Mucosa of gallbladder (tissue), 1 donor: ENCODE measurements at places on chromosomes 3 and 15. TPM values are rescaled to one million over a fixed set of nuclear protein-coding genes. Genes with fewer than 3 reads are reported as not detected.
A peak's percentile ranks its signal among the peaks of the same experiment; 100 is the strongest.

The ABI3BP gene
- total RNA-seq: 215 TPM

The CD96 gene
- 7.5 TPM for total RNA-seq

The PSTPIP1 gene
- 16.3 TPM for total RNA-seq

The LCTL gene
- total RNA-seq: not detected

The OIP5 gene
- total RNA-seq: 1.8 TPM

The ROPN1 gene
- not detected for total RNA-seq

The MUC20 gene
- total RNA-seq: 198 TPM

The A4GNT gene
- total RNA-seq: not detected

The HRG gene
- total RNA-seq: 0.49 TPM

The OR5K2 gene
- not detected for total RNA-seq

The LHFPL4 gene
- total RNA-seq: not detected

The CP gene
- total RNA-seq: 2.0 TPM

The NOX5 gene
- total RNA-seq: 0.26 TPM

The EEFSEC gene
- total RNA-seq: 11.7 TPM

The GRK7 gene
- total RNA-seq: not detected

The TTLL13 gene
- 0.32 TPM for total RNA-seq

The AGTR1 gene
- total RNA-seq: 1.9 TPM

DNA sequence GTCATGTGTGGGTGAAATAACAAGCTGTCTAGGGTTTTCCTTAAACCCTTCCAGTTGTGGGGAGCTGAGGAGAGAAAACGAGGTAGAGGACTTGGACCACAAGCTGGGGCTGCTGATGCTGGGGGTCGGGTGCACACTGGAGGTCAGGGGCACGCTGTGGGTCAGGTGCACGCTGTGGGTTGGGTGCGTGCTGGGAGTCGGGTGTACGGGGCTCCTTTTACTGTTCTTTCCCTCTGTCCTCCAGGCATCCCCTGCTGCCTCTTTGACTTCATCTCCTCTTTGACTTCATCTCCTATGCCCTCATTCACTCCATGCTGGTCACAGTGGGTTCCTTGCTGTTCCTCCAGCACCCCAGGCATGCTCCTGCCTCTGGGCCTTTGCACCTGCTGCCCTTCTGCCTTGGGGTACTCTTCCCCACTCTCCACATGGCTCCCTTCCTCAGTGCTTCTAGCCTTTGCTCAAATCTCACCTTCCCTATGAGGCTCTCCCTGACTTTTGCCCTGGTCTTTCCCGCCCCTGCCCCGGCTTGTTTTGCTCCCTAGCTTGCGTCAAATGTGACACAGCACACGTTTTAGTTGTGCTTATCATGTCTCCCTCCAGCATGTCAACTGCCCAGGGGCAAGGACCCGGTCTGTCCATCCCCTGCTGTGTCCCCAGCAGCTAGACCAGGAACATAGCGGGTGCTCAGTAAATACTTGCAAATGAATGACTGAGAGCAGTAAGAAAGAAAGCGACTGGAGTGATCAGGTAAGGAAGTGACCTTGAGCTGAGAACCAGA, 45.4 kb downstream of the WNT7A start:
- DNase-seq: no peak

DNA sequence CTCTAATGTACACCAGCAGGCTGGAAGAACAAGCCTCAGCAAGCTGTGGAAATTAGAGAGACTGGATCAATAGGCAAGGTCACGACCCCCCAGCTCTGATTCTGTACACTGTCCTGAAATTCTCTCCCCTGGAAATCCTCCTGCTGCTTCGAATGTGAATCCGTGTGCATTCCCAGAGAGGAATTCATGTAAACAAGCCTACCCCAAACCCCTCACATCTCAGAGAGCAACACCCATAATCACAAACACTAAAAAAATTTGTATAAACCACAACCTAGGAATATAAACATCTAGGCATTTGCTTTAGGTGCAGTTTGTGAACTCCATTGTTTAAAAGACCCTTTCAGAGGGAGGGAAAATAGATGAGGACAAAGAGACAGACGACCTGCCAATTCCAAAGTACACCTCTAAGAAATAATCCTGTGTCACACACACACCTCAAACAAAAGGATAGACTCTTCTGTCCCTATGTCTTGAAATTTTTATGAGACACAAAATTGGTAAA, 325.2 kb downstream of the WDR72 start:
- DNase-seq: no peak

- no peak for DNase-seq
Measured at GRCh38 chr3:149267565-149267964, 45.9 kb upstream of the CP start.

GRCh38 chr3:186394566-186395217, 32.7 kb upstream of the DGKG start:
- no peak for DNase-seq

GRCh38 chr15:81000144-81000623, 539 bp upstream of the TLNRD1 start:
- DNase-seq: no peak

DNA sequence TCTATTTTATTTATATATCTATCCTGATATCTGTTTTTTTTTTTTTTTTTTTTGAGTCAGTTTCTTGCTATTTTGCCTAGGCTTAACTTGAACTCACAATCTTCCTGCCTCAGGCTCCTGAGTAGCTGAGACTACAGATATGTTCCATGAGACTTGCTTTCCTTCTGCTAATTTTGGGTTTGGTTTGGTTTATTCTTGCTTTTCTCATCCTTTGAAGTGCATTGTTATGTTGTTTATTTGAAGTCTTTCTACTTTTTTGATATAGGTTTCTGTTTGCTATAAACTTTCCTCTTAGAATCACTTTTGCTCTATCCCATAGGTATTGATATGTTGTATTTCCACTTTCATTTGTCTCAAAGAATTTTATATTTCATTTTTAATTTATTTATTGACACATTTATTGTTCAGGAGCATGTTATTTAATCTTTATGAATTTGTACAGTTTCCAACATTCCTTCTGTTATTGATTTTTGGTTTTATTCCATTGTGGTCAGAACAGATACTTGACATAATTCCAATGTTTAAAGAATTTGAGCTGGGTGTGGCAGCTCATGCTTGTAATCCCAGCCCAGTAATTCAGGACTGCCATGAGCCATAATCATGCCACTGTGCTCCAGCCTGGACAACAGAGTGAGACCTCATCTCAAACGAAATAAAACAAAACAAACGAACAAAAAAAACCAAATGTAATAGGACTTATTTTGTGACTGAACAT, 62.3 kb upstream of the PLSCR4 start:
- peak; percentile 36 for DNase-seq

GRCh38 chr15:100721758-100722550, 119.6 kb downstream of the ASB7 start:
- DNase-seq: peak; percentile 87

GRCh38 chr3:76107935-76108570, 322.7 kb upstream of the ZNF717 start:
- DNase-seq: peak; percentile 21

DNA sequence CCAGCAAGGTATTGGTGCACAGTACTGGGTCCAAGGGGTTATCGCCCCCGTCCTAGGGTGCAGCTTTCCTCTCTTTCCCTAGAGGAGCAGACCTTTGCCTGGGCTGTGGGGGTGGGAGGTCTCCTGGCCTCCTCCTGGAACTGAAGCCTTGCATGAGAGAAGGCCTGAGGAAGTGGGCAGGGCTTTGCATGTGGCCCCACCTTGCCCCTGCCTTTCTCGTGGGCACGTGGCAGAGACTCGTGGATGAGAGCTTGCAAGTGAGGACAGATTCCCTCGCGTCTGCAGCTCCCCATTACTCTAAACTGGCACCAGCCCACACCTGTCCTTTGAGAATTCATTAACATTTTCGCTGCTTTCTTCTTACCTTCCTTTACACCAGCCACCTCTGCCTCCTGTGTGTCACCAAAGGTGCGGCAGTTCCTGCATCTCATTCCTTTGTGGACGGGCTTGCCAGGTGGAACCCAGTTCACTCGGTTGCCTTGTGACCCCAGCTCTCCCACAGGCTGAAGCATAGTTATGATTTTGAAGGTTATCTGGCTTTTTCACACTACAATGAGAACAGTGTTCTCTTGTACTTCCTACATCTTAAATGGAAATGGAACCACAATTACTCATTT, 40.9 kb upstream of the NR2C2 start:
- DNase-seq: peak; percentile 55

- no peak for DNase-seq
Measured at GRCh38 chr3:129409541-129409940, 18.9 kb downstream of the EFCAB12 start.

DNA sequence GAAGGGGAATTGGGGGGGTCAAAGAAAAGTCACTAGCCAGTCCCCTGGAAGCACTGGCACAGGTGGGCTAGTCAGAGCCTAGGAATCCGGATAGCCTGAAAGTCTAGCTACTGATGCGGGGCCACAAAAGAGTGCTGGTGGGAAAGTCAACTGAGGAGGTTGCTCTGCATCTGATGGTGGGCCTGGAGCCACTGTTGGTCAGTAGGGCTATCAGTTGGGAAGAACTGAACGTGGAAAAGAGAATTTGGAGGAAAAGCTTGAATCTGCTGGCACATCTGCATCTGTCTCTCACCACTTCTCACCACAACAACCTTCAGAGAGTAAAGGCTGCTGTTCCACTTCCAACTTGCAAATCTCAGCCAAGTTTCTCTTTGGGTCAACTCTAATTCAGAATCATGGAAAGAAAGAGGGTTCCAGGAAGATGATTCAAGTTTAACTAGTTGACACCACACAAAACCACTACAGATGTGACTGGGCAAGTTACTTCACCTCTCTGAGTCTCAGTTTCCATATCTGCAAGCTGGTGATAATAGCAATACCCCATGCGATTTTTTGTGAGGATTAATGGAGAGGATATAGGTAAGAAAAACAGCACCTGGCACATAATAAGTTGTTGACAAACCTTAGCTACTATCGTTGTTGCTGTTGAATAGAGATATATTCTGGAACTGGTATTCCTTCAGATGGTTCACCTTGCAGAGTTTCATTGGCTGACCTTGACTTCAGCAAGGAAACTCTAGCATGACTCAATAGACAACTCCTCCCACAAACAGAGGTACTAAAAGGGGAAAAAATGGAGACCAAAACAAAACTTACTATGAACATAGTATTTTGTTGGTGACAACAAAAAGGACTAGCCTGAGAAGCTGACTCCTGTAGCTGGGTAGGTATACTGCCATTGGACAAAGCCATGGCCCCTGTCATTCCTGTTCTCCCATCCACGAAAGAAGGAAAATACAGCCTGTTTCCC, 280.2 kb upstream of the STT3B start:
- no peak for DNase-seq

DNA sequence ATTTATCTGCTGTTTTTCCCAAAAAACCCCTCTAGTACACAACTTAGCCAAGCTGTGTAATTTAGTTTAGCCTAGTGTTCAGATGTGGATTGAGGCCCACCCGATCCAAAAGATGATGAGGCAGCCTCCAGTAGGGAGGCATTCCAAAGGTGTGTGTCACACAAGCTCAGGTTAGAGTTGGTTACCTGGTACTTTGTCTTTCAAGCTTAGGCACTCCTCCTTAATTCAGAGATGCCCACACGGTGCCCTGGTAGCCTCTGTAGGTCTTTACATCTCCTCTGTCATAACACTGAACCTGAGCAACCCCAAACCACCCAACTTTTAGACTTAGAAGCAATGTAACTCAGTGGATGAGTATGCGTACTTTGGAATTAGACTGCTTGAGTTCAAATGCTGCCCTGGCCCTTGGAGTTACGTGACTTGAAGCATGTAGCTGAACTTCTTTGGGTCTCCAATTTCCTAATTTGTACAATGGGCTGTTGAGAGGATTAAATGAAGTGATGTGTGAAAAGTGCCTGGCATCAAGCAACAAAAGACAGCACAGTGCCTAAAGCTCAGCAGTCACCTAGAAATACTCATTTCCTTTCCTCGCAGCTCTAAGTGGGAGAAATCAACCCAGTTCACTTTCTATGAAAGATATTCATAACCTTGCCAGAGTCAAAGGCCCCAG, 284.6 kb upstream of the RARB start:
- no peak for DNase-seq

- DNase-seq: no peak
Measured at GRCh38 chr3:45021524-45022297, 4.4 kb upstream of the CLEC3B start.

DNA sequence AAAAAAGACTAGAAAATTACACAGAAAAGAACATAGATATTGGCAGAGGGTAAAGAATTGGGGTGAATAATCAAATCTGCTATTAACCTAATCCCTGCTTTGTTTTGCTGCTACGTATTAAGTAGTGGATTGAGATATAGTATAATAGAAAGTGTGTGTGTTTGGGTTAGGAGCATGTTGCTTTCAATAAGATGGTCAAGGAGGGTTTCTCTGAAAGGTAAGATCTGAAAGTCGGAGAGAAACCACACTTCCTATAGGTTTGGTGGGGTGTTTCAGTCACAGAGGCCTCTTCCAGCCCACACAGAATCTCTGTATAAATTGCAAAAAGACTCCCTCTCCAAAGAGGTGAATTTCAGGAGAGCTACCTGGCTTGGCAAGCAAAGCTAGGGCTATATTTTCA, 345.7 kb upstream of the SATB1 start:
- no peak for DNase-seq

DNA sequence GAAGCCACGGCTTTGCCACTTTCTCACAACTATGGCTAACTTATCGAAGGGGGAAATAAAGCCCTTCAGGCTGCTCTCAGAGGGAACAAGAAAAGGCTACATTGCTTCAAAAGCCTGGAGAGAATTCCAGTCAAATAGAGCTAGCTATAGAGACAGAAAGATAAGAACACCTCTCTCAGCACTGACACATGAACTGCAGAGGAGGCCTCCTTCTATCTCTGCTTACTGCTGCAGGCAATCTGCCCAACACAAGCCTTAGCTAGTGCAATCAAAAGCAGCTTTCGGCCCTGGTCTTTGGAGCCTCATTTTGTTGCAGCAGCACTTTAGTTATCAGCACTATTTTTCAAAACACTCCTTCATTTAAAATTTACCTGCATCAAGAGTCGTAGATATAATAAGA, 118.4 kb upstream of the ROBO1 start:
- DNase-seq: no peak

GRCh38 chr15:89360294-89360971, 25.8 kb upstream of the POLG start:
- no peak for DNase-seq

GRCh38 chr3:46369675-46370132, 1.0 kb upstream of the CCR5 start:
- no peak for DNase-seq

DNA sequence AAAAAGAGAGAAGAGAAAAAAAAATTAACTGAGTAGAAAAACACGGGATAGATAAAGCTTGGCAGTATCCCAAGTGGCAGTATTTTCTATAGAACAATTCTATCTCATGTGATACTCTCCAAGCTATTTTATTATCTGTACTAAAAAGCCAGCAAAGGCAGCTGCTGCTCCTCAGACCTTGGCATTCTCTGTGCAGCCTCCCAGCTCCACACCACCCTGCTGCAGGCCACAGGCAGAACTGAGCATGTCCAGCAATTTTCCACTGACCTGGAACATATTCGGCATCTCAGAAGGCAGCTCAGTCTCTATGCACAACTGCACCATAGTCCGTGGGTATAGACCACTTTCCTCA, 1161.4 kb downstream of the IGSF11 start:
- DNase-seq: peak; percentile 18

- DNase-seq: no peak
Measured at GRCh38 chr3:124428372-124429128, 301.7 kb upstream of the UMPS start.

- DNase-seq: no peak
Measured at GRCh38 chr15:67870868-67871408, 31.1 kb upstream of the RNU6-1 start.
